Activated T-helper 2 cell treated with anti-CD3 and anti-CD28 coated beads, Interferon-gamma antibody, Interleukin-2, Interleukin-4, amounts not matched to agents 10 μg/mL and 5 μg/mL and 100 μg/mL, durations not matched to agents 14 hours and 24 hours and 36 hours (primary cell): ENCODE measurements at places on chromosomes 4 and X.

DNA sequence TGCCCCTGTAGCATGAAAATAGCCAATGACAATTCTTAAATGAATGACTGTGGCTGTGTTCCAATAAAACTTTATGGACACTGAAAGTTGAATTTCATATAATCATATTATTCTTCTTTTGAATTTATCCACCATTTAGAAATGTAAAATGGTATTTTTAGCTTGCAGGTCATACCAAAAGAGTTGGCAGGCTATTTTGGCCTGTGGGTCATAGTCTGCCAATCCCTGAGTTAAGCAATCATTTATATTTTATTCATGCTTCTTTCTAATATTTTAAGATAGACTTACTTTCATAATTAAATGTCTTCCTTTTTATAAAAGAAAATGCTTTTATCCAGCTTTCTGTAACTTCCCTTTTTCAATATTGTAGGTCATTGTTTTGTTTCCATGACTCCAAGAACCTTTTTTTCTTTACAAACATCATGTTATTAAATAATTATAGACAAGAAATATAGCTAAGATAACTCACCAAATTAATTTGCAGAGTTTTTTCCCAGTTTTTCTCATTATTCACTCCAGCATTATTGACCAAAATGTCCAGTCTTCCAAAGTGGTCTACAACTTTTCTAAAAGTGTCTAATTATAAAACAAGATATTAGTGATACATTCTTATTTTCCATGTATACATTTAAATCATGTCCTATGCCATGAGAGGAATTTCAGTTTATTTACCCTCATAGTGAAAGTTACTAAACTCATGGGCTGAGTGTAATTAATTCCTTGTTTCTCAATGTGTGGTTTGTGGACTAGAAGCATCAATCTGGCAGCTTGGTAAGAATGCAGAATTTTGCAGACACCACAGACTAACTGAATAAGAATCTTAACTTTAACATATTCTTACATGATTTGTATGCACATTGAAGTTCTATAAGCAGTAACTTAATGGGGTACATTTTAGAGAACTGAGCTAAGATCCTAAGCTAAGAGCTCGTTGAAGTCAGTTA is 4.5 kb downstream of the HPGD start:
- H3K4me3 ChIP-seq, result no peak overlapping the region
- DNase-seq, result no peak
- no peak overlapping the region for H3K27ac ChIP-seq
- peaks cover 11% of the 10 kb centered on the region for H3K4me1 ChIP-seq

DNA sequence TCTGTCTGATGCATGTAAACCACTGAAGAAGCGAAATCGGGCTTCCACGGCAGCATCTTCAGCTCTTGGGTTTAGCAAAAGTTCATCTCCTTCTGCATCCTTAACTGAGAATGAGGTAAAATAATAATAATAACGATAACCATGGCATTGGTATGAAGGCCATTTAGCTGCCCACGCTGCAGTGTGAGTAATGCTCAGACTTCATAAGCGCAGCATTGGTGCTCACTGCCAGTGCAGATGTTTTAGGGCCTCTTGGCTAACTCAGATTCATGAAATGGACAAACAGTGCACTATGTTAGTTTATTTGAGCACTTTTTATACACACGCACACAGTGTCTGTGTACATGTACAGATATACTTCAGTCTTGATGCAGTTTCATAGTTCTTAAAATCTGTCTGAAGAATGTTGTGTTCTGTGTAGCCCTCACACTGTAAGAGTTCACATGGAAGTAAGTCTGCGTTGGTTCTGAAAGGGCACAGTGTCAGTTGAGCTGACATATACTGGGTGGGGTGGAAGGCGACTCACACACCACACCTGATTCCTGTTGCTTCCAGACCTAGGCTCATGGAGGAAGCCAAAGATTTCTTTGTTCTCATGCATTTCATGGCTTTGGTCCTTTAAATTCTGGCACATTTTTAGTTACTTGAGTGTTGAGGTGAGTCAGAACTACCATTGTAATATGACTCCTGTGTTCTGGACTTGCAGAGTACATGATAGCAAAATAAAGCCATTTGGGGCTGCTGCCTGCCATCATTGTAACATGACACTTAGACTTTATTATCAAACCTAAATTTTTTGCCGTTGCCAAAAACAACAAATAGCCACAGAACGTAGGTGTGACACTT is 68.7 kb downstream of the NSD2 start:
- peaks cover 64% of the 10 kb centered on the region for H3K36me3 ChIP-seq
- no peak for DNase-seq
- H3K27me3 ChIP-seq, result no peaks in the 10 kb centered on the region
- H3K27ac ChIP-seq, result no peak overlapping the region
- H3K4me1 ChIP-seq, result no peaks in the 10 kb centered on the region

DNA sequence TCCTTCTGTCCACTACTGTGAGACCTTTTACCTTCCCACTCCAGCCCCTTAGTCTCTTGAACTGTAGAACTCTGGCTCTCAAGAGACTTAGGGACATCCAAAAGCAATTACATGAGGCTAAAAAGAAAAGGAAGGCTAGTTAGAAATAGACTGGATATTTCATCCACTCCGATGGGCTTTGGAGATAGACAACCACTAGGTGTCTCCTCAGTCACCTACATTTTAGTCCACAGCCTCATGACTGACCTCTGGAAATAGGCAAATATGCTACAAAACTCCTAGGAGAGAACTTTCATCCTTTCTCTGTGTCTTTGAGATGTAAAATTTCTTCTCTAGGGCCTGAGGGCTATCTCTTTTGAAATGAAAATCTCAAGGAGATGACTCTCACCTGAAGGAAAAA is 45.1 kb upstream of the LAMP2 start:
- no peak overlapping the region for H3K4me3 ChIP-seq
- DNase-seq, result no peak
- H3K27me3 ChIP-seq, result no peaks in the 10 kb centered on the region
- H3K4me1 ChIP-seq, result no peaks in the 10 kb centered on the region
- no peaks in the 10 kb centered on the region for H3K36me3 ChIP-seq

- no peaks in the 10 kb centered on the region for H3K36me3 ChIP-seq
- no peak overlapping the region for H3K4me3 ChIP-seq
- H3K27me3 ChIP-seq, result peaks cover 26% of the 10 kb centered on the region
- peaks cover 19% of the 10 kb centered on the region for H3K4me1 ChIP-seq
Measured at GRCh38 chrX:72121383-72121782, 10.3 kb downstream of the RTL5 start.
